ENCODE measurements at places on chromosomes 1 and 21. TPM values are rescaled to one million over a fixed set of nuclear protein-coding genes. Genes with fewer than 3 reads are reported as not detected.
A peak's percentile ranks its signal among the peaks of the same experiment; 100 is the strongest.

DNA sequence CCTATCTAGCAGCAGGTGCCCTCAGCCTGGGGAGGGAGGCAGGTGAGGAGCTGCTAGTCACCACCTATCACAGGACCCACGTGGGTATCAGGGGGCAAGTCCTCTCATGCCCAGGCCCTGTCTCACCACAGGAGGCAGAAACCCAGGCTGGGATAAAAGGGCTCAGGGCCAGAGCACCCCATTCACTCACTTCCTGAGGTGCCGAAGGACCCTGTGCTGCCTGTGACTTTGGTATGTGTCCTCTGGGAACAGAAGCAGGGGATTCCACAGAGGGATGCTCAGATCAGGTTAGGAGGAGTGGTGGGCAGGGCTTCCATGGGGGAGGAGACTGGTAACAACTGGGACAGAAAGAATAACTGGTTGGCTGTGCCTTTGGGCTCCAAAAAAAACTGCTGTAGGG is at the start of gene LCE1E:
Gene LCE1E, plus strand, starts transcription at position 181 of the 400 bp plus-strand sequence. CDS start 1,043 bp downstream, outside the sequence.
- no peak for DNase-seq

Gene BCAN
- total RNA-seq, result 2.4 TPM

- DNase-seq, result no peak
Measured at GRCh38 chr1:26170472-26170821, 739 bp downstream of the ZNF593 start.

Gene HCRTR1
- total RNA-seq, result 0.23 TPM

Gene FABP3
- total RNA-seq, result 14.0 TPM

- DNase-seq, result no peak
Measured at GRCh38 chr1:38249001-38249400, 202.4 kb upstream of the POU3F1 start.

- no peak for DNase-seq
Measured at GRCh38 chr21:16633831-16634459, 878.9 kb upstream of the CXADR start.

- DNase-seq, result no peak
Measured at GRCh38 chr1:77473690-77474089, 191.9 kb downstream of the AK5 start.

DNA sequence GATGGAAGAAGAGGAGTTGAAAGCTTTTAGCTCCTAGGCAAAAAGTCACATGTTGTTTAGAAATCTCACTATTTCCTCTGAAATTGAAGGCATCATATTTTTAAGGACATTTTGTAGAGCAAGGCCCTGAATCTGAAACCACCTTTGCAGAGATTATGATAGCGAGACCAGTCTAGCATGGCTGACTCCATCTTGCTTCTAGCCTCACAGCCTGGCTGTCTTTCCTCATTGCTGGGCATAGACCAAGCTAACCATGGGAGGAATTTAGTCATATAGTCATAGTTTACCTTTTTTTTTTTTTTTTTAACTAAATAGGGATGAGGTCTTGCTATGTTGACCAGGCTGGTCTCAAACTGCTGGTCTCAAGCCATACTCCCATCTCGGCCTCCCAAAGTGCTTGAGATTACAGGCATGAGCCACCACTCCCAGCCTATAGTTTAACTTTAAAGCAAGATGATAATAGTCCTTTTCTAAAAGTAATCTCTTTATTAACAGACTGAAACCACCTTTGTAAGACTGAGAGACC is 42.2 kb upstream of the ZNF326 start:
- DNase-seq, result no peak

DNA sequence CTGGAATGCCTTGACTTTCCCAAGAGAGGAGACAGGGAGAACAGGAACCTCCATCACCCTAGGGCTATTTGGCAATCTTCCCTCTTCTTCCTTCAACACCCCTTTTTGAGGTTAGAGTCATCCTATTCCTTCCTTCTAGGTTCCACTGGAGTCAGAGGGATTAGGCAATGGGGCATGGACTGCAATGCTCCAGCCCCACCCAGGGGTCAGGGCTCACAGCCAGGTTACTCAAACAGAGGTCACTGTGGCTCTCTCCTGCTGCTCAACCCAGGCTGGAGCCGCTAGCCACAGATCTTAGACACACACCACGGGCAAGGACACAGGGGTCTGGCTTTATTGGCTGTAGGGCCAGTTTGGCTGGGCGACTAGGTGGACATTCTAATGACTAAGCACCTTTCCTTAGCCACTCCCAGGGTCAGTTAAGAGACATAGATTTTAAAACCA is 145.5 kb upstream of the NRIP1 start:
- DNase-seq, result no peak

GRCh38 chr1:1755852-1756251 is 22.4 kb downstream of the NADK start:
- no peak for DNase-seq

Gene DAB1
- 14.0 TPM for total RNA-seq

DNA sequence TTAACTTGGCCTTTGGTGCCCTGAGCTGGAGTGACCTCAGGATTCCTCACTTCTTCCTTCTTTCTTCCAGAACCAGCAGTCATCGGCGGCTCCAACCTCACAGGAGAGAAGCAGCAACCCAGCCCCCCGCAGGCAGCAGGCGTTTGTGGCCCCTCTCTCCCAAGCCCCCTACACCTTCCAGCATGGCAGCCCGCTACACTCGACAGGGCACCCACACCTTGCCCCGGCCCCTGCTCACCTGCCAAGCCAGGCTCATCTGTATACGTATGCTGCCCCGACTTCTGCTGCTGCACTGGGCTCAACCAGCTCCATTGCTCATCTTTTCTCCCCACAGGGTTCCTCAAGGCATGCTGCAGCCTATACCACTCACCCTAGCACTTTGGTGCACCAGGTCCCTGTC is 6.3 kb upstream of the OLFML3 start:
- DNase-seq, result no peak

DNA sequence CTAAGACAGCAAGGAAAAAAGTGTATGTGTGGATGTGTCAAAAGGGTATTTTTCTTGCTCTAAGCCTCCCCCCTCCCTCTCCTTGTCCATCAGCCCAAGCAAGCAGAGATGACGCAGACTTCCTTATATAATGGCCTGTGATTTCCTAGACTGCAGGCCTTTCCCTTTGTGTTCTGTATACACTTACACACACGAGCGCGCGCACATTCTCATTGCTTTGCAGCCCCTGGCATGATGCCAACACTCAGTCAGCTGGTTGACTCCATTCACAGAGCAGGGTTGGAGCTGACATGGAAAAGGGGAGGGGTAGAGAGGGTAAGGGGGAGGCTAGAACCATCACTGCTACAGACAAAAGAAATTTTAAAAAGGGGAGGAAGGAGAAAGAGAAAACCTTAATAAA is 41.8 kb downstream of the GATAD2B start:
- DNase-seq, result peak; percentile 49

- DNase-seq, result no peak
Measured at GRCh38 chr1:2981388-2981787, 39.9 kb upstream of the ACTRT2 start.

GRCh38 chr1:70195342-70195741 is 10.0 kb downstream of the LRRC40 start:
- no peak for DNase-seq

Gene LCE1C
- total RNA-seq, result not detected

DNA sequence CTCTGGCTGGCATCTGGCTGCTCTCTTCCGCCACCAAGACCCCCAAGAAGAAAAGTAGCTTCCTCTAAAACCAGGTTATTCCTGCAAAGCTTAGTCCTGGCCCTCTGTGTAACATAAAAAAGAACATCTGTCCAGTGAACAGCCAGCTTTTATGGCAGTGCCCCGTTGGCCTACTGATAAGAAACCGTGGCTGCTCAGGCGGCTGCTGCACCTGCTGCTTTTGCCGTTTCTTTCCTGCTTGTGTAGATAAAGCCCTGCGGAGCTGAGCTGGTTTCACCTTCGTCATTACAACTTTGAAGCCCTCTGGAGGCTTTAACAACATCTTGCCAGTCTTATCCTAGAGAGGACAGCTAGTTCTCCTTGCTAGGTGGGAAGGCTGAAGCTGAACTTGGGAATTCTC is 20.5 kb downstream of the ELAPOR1 start:
- DNase-seq, result no peak

DNA sequence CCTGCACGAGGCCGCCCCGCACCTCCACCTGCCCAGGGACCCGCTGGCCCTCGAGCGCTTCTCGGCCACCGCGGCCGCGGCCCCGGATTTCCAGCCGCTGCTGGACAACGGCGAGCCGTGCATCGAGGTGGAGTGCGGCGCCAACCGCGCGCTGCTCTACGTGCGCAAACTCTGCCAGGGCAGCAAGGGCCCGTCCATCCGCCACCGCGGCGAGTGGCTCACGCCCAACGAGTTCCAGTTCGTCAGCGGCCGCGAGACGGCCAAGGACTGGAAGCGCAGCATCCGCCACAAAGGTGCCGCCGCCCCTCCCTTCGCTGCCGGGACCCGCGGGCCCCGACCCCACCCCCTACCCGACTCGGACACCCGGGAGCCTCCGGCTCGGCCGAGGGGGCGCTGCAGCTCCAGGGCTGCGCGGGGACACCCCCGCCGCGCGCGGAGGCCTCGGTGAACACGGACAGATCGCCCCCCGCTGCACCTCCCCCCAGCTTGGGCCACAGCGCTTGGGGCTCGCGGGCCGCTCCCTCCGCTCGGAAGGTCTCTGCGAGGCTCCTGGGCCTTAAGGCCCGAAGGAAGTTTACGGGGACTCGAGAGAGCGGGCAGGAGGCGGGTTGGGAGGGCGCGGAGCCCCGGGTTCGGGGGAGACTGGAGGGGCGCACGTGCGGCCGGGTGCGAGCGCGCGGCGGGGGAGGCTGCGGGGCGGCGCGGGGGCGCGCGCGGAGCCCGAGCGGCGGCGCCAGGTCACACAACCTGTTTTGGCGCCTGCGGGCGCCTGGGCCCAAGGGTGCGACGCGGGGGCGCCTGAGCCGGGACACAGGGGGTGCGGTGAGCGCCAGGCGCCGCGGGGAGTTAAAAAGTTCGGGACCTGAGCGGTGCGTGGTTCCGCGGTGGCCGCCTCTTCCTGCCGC is 1.2 kb downstream of the SAMD11 start:
- DNase-seq, result no peak

- DNase-seq, result peak; percentile 36
Measured at GRCh38 chr1:153572569-153573015, 6.9 kb upstream of the S100A2 start.

Measured in neural crest cell (in vitro differentiated cells).